ENCODE measurements at places on chromosomes 6 and 20. TPM values are rescaled to one million over a fixed set of nuclear protein-coding genes. Genes with fewer than 3 reads are reported as not detected.
A peak's percentile ranks its signal among the peaks of the same experiment; 100 is the strongest.

- peak; percentile 27 for DNase-seq
These were observed 47.5 kb downstream of the RALGAPA2 start for GRCh38 chr20:20664795-20665589.

DNA sequence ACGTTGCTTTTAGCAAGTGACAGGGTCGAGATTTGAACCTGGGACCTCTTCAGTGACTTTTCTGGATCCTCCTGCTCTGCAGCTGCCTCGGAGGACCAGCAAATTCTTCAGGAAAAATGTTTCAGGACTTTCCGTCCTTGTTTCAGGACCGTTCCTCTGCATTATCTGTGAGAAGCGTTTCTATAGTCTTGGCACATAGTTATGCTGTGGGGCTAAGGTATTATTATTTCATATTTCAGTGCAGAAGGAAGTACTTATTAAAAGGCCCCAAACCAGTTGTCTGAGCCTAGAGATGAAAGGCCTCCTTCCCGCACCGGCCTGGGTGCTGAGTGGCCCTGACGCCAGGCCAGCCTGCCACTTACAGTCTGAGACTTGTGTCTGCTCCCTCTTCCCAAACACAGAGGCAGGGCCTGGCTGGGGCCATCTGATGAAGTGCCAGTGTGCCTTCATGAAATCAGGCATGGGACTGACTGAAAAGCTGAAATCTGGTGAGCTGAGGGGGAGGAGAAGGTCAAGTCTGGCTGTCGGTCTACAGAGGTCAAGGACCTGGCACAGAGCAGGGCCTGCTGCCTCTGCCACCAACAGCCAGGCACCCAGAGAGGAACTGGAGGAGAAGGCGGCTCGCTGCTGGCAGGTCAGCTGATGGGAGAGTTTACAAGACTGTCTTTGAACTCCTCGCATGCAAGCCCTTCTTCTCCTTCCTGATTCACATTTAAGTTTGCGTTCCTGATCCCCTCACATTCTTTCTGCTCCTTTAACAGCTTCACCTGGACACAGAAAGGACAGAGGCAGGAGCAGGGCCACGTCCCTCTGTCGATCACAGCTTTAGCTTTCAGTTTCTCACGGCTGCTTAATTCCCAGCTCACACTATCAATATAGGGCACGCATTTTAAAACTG lies 8.9 kb upstream of the QKI start:
- peak; percentile 72 for DNase-seq

- peak; percentile 60 for DNase-seq
These were observed 83.0 kb upstream of the RALY start for GRCh38 chr20:33910529-33911327.

TUBE1 gene
- 46.6 TPM for total RNA-seq
